Stimulated activated CD8-positive, alpha-beta memory T cell treated with anti-CD3 and anti-CD28 coated beads, Interleukin-4, amount 100 ng/mL, for 1 hour (primary cell): ENCODE measurements at places on chromosomes 7 and 10.

DNA sequence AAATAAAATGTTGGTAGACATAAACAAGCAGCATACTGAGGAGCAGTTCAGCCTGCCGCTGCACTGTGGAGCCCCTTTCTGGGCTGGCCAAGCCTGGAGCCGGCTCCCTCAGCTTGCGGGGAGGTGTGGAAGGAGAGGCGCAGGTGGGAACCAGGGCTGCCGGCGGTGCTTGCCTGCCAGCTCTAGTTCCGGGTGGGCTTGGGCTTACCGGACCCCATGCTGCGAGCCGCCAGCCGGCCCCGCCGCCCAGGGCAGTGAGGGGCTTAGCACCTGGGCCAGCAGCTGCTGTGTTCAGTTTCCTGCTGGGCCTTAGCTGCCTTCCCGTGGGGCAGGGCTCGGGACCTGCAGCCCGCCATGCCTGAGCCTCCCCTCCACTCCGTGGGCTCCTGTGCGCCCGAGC is 672.9 kb upstream of the POM121L12 start:
- DNase-seq: no peak

DNA sequence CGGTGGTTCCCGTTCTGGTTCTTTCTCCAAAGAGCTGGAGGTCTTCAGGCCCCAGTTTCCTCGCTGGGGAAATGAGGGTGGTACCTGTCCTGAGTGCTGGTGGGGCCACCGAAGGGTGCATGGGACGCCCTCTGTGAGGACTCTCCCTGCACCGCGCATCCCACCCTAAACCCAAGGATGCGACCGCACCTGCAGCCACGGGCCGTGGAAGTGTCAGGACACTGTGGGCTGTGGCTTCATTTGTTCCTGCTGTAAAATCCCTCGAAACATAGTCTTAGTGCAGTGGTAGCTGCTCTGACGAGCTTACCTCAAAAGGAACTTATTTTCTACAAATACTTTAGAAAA is 84.1 kb downstream of the NKX6-2 start:
- no peak for DNase-seq

DNA sequence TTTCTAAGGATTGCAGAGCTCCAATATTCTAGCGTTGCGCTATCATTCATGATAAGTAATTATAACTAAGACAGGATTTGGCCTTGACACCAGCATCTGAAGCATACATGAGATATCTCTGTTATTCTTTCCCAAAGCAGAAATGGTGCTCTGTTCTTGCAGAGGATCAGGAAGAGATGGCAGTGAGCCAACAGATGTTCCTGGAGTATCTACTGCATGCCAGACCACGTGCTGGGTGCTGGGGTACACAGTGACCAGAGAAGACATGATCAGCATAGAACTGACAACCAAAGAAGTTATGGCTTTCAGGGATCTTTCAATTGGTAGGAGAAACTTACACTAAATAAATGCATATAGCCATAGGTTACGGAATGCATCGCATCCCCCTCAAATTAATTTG is 63.7 kb upstream of the PLXNA4 start:
- no peak for DNase-seq

- DNase-seq: no peak
Measured at GRCh38 chr10:68560943-68561864, 1.1 kb downstream of the TET1 start.

GRCh38 chr7:47153576-47153975 is 428.3 kb downstream of the TNS3 start:
- DNase-seq: no peak

GRCh38 chr7:100895701-100895955 is at the start of gene ACHE:
Gene ACHE (minus strand): TSS chr7:100895888. CDS start chr7:100894232, 1,656 bp downstream.
- no peak for DNase-seq

DNA sequence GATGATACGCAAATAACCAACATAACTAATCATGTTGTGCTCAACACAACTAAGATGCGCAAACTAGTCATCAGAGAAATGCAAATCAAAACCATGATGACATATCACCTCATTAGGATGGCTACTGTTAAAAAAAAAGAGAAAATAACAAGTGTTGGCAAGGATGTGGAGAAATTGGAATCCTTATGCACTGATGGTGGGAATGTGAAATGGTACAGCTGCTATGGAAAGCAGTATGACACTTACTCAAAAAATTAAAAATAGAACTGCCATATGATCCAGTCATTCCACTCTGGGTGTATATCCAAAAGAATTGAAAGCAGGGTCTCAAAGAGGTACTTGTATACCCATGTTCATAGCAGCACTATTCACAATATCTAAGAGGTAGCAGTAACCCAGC is 42.9 kb downstream of the SLIT1 start:
- DNase-seq: no peak

DNA sequence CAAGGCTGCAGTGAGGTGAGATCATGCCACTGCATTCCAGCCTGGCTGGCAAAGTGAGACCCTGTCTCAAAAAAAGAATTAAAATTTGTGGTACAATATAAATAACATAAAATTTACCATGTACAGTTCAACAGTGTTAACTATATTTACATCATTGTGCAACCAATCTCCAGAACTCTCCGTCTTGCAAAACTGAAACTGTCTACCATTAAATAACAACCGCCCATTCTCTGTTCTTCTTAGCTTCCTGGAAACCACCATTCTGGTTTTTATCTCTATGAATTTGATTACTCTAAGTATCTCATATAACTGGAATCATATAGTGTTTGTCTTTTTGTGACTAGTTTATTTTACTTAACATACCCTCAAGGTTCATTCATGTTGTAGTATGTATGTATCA is 167.6 kb downstream of the AUTS2 start:
- DNase-seq: no peak

DNA sequence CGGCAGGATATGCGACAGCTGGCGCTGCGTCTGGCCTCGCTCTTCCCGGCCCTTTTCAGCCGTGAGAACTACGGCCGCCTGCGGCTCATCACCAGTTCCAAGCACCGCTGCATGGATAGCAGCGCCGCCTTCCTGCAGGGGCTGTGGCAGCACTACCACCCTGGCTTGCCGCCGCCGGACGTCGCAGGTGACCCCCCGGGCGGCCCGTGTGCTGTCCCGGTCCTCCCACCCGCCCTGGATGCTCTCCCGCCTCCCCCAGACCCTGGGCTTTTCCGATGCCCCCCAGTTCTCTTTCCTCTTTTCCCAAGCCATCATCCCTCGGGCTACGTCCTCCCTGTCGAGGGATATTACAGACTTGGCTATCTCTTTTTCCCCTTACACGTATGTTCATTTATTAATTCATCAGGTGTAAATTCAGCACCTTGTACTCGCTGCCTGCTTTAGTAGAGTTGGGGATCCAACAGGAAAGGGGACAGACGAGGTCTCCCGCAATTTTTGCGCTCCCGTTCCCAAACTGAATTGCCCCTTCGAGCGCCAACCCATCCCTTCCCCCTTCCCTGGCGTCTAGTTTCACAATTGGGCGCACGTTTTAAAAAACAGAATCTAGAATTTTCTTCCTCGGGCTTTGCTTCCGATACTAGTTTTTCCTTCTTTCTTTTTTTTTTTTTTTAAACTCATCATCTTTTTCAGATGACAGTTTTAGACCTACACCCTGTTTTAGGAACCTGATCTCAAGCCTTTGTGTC is 846 bp downstream of the MINPP1 start:
- DNase-seq: peak; percentile 2

- DNase-seq: no peak
Measured at GRCh38 chr7:139885511-139885910, 56.4 kb downstream of the TBXAS1 start.

DNA sequence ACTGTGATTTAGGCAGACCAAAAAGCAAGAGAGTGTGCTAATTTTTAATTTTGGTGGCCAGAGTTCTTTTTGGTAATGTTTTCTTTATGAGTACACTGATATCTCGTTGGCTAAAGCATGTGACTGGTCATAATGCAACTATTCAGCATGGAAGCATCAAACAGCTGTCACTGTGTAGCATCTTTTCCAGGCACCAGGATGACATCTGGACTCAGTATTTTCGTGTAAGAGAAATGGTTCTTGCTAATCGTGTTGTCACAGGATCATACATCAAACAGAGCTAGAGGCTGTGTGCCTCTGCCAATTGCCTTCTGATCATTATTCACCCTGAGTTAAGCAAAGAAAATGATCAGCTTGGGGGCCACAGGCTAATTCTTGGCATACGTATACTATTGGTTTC is 118.9 kb downstream of the SND1 start:
- no peak for DNase-seq

DNA sequence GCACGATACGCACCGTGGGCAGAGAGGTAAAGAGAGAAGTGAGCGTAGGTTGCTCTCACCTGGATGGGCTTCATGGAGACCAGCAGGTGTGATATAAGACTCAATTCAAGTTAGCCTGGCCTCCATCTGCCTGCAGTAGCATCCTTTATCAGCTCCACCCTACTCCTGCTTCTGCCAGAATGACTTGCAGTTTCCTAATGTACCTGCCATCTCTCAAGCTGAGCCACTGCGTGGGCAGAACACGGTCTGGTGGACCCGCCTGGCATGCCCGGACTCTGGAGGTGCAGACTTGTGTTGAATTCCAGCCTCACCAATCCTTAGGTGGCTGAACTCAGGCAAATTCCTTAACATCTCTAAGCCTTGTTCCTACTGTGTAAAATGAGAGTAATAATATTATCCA is 64.3 kb downstream of the STEAP1B start:
- no peak for DNase-seq

DNA sequence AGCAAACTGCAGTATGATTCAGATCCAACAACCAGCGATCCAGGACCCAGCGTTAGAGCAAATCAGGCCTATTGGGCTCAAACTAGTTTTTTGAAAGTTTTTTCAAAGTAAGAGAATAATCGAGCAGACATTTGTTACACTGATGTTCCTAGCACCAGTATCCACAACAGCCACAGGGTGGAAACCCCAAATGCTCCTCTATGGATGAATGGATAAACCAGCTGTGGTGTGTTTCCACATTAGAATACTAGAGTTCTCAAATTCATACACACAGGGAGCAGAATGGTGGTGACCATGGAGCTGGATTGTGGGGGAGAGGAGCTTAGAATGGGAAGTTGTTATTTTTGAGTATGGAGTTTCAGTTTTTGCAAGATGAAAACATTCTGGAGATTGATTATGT is 60.7 kb downstream of the PDIA4 start:
- DNase-seq: no peak

DNA sequence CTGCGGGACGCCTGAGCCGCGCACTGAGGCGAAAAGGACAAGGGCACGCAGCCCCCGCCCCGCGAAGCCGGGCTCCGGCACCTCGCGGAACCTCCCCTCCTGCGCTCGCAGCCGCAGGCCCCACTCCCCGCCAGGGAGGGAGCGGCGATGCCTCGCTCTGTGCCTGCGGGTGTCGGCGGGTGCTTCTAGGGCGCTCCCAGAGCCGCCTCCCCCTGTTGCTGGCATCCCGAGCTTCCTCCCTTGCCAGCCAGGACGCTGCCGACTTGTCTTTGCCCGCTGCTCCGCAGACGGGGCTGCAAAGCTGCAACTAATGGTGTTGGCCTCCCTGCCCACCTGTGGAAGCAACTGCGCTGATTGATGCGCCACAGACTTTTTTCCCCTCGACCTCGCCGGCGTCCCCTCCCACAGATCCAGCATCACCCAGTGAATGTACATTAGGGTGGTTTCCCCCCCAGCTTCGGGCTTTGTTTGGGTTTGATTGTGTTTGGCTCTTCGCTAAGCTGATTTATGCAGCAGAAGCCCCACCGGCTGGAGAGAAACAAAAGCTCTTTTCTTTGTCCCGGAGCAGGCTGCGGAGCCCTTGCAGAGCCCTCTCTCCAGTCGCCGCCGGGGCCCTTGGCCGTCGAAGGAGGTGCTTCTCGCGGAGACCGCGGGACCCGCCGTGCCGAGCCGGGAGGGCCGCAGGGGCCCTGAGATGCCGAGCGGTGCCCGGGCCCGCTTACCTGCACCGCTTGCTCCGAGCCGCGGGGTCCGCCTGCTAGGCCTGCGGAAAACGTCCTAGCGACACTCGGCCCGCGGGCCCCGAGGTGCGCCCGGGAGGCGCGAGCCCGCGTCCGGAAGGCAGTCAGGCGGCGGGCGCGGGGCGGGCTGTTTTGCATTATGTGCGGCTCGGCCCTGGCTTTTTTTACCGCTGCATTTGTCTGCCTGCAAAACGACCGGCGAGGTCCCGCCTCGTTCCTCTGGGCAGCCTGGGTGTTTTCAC is 519 bp downstream of the ITGB8 start:
- DNase-seq: no peak

DNA sequence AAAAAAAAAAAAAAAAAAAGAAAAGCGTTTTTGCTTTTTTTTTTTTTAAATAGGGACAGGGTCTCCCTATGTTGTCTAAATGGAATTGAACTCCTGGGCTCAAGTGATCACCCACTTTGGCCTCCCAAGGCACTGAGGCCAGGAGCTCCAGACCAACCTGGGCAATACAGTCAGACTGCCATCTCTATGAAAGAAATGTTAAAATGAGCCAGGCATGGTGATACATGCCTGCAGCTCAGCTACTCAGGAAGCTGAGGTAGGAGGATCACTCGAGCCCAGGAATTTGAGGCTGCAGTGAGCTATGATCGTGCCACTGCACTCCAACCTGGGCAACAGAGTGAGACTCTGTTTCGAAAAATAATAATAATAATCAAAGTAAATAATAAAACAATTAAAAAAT is 16.5 kb upstream of the LMTK2 start:
- DNase-seq: no peak
